ENCODE measurements at places on chromosomes 7 and 10.

DNA sequence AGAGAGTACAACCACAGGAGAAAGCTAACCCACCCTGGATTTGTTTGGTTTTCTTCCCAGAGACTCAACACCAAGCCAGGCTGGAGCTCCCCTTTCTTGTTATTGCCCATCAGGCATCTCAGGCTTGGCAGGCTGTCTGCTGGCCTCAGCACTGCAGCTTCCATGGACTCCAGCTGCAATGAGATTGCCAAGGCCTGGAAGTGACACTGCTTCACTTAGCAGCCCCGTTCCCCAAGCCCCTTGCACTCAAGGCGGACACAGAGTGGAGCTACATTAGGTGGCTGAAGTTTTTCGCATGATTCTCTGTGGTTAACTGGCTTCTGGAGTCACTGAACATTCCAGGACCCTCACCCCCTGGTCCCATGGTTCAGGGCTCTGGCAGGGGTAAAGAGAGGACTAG is 163.1 kb upstream of the GDF10 start:
- no peak for DNase-seq

DNA sequence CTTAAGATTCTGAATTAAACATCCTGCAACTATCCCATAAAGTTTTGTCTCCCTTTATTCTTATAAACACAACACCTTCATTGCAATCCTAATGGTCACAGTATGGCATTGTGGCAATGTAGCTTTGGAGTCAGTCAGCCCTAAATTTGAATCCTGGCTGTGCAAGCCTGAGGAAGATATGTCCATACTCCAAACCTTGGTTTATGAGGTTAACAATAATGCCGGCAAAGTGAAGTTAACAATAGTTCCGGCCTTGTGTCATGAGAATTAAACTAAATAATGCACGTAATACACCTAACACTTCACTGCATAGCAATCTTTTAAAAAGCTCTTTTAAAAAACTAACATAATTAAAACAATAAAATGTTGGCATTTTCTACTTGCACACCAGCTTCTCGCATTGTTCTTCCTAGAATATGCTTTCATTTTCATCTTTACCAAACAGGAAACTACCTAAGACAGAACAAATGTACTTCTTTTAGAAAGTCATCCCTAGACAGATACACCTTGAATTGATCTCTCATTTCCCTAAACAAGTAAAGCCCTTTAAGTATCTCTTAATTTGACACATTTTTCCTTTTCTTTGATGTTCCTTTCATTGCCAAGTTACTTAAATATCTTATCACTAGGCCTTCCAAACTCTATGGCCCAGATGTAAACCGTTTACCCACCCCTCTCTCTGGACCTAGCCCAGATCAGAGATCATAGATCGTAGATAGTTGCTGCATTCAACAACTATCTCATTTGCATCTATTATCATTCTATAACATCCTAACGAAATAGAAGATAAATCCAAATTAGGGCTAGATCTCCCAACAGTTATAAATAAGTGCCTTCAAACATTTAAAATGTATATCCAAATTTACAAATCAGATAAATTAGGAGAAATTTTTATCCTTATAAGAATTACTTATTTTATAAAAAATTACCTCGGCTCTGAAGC is 66.7 kb downstream of the CREB3L2 start:
- no peak for DNase-seq

DNA sequence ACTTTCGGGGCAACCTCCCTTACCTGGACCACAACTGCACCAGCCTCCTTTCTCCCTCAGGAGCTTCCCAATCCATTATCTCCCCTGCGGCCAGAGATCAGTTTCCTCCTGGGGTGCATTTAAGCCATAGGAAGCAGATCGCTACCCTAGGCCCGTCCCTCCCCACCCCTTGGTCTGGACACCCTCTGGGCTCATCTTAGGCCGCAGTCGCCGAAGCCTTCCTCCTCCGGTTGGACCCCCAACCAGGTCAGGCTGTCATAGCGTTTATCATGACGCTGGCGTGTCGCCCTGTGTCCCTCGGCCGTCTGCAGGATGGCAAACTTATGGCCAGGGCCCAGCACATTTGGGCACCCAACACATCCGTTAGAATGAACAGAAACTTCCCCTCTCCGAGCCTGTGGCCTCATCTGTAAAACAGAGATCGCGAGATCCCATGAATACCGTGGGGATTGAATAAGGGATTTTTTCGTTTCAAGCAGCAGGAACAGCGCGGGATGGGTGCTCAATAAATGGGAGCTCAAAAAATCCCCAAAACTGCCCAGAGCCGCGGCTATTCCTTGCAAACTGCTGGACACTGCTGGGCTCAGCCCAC is 669 bp upstream of the AP5Z1 start:
- peak; percentile 74 for DNase-seq

GRCh38 chr10:34845070-34845469 is 30.0 kb upstream of the PARD3 start:
- DNase-seq = no peak

- no peak for DNase-seq
Observed at GRCh38 chr10:99761365-99761764, 21.1 kb upstream of the ABCC2 start.

GRCh38 chr10:47224546-47225218 is 75.3 kb upstream of the GDF10 start:
- DNase-seq = no peak

DNA sequence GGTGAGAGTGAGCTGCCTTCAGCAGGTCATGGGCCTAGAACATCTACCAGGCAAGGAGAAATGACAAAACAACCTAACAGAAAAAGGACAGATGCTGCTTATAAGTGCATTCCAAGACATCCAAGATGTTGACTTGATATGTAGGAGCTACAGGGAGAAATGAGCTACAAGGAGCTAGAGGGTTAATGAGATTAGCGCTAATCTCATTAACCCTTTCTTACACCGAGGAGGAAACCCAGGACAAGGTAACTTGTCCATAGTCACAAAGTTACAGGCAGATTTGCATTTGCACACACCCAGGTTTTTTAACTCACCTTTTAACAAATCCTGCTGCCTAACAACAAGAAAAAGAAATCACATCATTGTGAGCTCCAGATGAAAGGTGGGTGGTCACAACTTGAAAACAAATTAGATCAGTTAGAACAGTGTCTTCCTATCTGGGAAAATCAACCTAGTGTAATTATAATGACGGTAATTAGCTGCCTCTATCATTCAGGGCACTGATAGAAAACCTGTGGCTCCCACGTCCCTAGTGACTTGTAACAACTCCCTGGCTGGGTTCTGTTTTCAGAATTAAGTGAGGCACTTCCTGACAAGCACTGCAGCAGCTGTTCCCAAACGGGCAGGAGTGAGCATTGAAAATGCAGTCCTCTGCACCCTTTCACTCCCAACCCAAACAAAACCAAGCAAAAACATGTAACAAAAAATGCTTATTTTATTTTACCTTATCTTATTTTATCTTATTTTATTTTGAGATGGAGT is 5.7 kb downstream of the KIAA1549 start:
- DNase-seq = no peak

GRCh38 chr7:85566095-85566794 is 379.4 kb upstream of the SEMA3D start:
- no peak for DNase-seq

DNA sequence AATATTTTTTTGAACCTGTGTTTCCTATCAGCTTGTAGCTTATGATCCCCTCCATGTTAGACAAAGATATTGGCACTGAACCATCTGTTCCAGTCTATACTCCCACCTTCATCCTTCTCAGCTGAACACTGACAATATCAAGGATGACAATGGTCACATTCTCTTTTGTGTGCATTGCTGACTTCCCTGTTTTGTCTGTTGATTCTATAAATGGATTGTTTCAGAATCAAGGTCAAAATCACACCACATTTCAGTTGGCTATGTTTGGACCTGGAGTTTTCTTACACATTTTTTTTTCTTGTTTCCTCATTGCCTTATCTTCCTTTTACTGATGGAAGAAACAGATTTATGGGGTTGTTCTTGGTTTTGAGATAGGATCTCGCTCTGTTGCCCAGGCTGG is 11.3 kb upstream of the SMURF1 start:
- no peak for DNase-seq

GRCh38 chr7:88523645-88524044 is 217.0 kb upstream of the STEAP4 start:
- no peak for DNase-seq

- no peak for DNase-seq
Observed at GRCh38 chr10:21757185-21757901, 223.3 kb downstream of the MLLT10 start.

DNA sequence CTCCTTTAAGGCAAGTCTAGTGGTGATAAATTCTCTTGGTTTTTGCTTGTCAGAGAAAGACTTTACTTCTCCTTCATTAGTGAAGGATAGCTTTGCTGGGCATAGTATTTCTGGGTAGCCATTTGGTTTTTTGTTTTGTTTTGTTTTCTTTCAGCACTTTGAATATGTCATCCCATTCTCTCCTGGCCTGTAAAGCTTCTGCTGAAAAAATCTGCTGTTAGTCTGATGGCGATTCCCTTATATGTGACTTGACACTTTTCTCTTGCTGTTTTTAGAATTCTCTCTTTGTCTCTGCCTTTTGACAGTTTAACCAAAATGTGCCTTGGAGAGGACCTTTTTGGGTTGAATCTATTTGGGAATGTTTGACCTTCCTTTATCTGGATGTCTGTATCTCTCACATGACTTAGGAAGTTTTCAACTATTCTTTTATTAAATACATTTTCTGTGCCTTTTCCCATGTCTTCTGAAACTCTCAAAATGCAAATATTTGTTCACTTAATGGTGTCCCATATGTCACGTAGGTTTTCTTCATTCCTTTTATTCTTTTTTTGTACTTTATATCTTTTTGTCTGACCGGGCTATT is 14.7 kb downstream of the TAS2R40 start:
- DNase-seq = no peak

GRCh38 chr7:15628876-15629275 is 57.6 kb downstream of the MEOX2 start:
- DNase-seq = no peak

DNA sequence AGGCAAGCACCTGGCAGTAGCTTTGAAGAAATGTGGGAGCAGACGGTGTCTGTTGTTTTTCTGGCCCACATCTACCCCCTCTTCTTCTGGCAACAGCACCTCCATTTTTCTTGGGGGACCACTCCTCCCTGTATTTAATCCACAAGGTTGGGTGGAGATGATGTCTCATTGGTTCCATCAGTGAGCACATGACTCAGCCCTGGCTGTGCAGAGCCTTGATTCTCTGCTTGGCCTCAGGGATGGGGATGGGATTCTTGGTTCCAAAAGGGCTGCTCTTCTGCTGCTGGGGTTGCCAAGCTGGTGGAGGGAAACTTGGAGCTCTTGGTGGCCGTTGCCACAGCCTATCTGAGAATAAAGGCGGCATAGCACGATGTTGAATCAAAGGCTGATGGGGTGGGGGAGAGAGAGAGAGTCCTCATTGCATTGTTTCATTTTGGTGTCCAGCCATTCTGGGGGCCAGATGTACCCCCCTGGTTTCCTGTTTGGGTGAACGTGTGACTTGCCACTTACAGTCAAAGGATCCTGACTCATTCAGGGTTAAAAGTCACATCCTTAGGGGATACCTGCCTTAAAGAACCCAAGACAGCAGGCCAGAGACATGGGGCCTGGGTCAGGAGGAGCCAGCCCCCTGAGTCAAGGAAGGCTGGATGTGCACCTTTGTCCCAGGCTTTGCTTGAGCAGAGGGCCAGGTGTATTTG is 25.9 kb downstream of the GRK5 start:
- DNase-seq = no peak

DNA sequence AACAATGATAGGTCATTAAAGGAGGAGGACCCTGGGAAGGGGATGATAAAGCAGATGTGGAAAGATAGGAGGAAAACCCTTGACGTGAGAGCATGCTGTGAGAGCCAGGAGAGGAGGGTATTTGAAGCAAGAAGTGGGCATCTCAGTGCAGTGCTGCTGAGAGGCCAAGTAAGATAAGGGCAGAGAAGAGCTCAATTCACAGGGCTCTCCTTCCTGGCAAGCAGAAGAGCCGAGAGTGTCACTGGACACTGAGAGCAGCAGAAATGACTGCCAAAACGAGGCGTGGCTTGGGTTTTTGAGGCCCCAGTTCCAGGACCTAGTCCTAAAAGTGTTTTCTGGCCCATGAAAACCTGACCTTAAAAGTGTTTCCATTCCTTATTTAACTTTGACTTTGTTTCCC is 213.5 kb downstream of the LHFPL3 start:
- DNase-seq = no peak

DNA sequence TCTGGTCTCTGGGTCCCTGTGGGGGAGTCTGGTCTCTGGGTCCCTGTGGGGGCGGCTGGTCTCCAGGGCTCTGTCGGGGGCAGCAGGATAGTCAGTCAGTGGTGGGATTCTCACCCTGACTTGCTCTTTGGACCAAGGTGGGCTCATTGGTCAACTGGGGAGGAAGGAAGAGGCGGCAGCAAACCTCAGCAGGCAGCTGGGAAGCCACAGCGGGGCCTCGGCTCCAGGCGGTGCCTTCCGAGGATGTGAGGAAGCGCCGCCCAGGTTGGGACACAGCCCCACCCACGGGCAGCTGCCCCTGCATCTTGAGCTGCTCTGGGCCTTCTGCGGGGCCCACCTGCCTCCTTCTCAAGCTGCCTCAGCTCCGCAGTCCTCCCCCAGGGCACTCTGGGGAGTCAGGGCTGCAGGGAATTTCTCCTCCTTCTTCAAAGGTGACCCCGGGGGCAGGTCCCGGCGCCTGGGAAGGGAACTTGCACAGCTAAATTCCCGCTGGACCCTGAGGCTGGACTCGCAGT is 20.4 kb upstream of the KNDC1 start:
- no peak for DNase-seq

GRCh38 chr10:33900596-33900995 is 566.1 kb upstream of the NRP1 start:
- no peak for DNase-seq

GRCh38 chr10:74500026-74500704 is 326.2 kb upstream of the KAT6B start:
- DNase-seq = no peak

DNA sequence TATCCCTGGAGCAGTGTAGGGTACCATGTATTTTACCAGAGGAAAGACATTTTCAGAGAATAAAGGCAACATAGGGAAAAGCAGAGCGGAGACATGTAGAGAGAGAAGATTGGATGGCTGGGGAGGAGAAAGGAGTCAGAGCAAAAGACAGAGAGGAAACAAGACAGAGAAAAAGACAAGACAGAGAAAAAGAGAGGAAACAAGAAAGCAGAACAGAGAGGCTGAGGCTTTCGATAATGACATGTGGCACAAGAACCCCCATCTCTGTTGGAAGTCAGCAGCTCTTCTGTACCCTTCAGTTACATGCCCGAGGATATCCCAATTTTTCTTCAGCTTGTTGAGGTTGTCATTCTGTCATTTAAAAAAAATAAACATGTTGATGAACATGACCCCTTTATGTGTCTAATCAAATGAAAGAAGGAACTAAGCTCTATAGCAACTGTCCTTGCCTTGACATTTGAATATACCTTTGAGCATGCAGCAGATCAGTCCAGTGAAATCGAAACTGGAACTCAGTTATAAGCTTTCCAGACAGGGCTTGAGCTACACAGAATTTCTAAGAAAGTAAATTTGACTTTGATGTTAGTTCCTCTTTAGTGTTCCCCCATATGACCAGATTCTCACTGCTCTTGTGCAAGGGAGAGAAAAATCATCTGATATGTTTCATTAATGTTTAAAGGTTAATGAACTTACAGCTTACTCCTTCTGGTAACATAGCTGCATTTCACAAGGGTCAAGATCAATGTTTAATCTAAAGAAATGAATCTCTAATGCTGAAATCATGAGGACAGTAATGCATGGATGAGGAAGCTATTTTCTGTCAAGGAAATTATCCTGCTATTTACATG is 75.1 kb upstream of the SP4 start:
- DNase-seq = no peak
